ENCODE measurements at places on chromosomes 2 and 18.

DNA sequence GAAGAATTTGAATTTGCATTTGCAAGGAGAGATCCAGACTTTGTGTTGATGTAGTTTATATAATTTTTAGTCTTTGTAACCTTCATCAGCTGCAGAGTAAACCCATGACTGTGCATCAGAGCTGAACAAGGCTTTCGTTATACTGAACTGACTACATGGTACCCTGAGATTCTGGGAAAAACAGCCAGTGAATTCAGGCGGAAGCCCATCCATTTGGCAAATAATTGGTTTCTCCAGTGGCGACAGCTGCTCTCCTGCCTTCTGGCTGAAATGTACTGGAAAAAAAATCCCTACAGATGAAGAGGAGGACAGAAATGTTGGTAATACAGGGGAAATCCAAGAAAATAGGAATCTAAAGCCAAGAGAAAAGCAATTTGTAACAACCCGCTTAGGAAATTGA, 657.5 kb upstream of the CDH7 start:
- no peak for DNase-seq

- DNase-seq, result no peak
These were observed 42.0 kb upstream of the TRIB2 start for GRCh38 chr2:12674644-12675328.

DNA sequence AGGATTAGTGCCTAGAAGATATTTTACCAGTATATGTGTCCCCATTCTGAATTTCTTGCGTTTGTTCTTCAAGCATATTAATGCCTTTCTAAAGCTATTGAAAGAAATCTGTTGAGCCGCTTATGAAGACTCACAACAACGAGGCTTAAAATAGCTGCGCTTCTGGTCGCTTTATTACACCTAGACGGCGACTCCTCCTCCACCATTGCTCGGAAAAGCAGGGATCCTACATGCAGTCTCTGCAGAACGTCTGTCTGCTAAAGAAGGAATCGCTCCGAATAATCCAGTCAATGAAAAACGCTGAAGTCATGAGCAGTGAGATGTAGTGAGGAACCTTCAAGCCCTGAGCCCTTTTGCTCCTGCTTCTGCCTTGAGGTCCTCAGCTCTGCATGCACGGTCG, 94.8 kb upstream of the ZNF516 start:
- no peak for DNase-seq

DNA sequence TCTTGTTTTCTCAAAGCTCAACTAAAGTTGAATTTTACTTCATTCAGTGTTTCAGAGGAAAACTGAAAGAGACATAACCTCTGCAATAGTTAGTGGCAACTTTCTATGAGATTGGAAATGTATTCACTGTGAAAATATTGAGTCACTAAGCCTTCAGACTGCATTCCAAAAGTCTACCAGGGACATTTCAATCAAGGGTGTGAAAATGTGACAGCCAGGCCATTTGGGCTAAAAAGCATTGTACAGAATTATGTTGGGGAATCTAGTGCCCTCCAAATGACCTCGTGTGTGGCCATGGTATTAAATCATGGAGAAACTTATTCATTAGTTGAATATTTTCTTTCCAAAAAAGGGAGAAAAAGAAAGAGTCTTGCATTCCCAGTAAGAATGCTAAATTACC, 251.9 kb downstream of the GRB14 start:
- no peak for DNase-seq

DNA sequence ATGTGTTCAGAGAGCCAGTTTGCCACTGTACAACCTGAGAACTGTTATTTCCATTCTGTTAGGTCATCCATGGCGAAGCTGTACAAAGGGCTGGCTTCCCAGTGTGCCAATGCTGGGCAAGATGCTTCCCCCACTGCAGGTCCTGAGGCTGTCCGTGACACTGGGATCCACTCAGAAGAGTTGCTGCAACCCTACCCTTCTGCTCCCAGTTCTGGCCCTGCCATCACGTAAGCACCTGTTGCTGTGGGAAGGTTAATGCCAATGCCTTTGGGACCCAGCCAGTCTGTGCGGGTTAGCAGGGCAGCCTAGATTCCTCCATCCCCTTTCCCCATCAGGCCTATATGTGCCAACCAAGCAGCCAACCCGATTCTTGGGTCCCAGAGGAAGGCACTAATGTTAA, 68.3 kb downstream of the ARHGEF33 start:
- DNase-seq, result no peak

DNA sequence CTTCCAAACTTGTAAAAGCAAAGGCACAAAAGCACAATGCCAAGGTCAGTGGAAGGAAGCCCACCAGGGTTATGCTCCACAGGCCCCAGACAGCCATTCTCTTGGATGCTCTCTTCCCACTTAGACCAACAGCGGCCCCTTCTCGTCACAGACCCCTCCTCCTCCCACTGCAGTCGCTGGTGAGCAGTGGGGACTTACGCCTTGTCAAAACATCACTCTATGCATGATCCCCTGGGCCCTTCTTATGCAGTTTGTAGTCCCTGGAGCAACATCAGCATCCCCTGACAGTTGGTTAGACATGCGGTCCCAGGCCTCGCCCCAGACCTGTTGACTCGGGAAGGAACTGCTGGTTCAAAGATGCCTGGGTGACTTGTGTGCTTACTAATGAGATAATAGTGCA, 376.0 kb upstream of the KLHL29 start:
- no peak for DNase-seq

- DNase-seq, result no peak
These were observed 4.9 kb downstream of the HOXD3 start for GRCh38 chr2:176161825-176162626.

DNA sequence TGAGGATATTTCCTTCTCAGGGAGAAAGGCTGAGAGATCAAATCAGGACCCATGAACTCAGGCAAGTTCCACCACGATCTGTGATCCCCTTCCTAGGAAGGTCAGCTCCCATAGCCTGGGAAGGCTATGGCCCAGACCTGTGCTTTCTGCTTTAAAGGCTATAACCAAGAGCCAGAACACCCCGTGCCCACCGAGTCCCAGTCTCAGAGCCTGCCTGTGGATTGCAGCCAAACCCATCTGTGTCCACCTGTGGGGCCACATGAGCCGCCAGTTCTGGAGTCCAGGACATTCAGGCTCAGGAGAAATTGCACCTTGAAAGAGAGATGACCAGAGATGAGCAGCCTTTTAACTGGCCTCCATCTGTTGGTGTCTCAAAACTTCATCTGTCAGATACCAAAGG, 46.9 kb downstream of the MAL start:
- DNase-seq, result no peak

All from AML-193 (cell line).